ENCODE measurements at places on chromosomes 13 and 19.

DNA sequence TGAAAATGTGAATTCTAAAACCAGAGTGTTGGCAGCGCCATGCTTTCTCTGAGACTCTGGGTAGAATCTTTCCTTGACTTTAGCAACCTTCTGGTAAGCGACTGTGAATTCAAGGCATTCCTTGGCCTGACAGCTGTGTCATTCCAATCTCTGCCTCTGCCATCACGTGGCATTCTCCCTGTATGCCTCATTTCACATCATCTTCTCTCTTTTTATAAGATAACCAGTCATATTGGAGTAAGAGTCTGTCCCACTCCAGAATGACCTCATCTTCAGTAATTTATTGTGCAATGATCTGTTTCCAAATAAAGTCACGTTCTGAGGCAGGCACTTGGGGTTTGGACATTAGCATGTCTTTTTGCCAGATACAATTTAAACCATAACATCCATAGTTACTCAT lies 103.4 kb upstream of the POSTN start:
- DNase-seq: no peak

- DNase-seq: peak; percentile 96
Measured at GRCh38 chr19:50476224-50476906, at the start of the genes EMC10 and GARIN5A. EMC10 (plus strand) TSS chr19:50476507; CDS start chr19:50476545, 38 bp downstream. GARIN5A (minus strand) TSS chr19:50476848; CDS start chr19:50476388, 460 bp downstream.

DNA sequence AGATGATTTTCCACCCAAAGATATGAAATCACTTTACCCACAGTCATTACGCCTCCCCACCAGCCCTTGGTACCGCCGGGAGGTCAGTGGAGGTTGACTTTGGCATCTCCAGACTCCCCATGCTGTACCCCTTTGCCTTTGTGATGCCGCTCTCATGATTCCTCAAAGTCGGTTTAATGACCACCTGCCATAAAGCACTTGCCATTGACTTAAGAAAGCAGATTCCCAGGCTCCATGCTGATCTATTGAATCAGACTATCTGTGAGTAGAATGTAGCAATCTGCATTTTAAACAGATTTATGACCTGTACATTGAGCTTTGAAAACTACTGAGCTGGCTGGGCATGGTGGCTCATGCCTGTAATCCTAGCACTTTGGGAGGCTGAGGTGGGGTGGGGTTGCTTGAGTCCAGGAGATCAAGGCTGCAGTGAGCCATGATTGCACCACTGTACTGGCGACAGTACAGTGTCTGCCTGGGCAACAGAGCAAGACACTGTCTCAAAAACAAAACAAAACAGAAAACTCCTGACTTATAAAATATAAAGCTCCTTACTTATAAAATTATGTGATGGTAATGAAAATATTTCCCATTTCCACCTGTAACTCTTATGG lies 235.2 kb downstream of the KLF5 start:
- DNase-seq: no peak

- DNase-seq: no peak
Measured at GRCh38 chr19:45146251-45146650, 14.5 kb downstream of the NKPD1 start.

GRCh38 chr19:45164577-45165335 lies 4.0 kb upstream of the NKPD1 start:
- DNase-seq: peak; percentile 82

- DNase-seq: no peak
Measured at GRCh38 chr13:92317066-92317465, 909.5 kb upstream of the GPC6 start.

GRCh38 chr19:40466219-40466984 lies 399 bp upstream of the SPTBN4 start:
- DNase-seq: no peak

DNA sequence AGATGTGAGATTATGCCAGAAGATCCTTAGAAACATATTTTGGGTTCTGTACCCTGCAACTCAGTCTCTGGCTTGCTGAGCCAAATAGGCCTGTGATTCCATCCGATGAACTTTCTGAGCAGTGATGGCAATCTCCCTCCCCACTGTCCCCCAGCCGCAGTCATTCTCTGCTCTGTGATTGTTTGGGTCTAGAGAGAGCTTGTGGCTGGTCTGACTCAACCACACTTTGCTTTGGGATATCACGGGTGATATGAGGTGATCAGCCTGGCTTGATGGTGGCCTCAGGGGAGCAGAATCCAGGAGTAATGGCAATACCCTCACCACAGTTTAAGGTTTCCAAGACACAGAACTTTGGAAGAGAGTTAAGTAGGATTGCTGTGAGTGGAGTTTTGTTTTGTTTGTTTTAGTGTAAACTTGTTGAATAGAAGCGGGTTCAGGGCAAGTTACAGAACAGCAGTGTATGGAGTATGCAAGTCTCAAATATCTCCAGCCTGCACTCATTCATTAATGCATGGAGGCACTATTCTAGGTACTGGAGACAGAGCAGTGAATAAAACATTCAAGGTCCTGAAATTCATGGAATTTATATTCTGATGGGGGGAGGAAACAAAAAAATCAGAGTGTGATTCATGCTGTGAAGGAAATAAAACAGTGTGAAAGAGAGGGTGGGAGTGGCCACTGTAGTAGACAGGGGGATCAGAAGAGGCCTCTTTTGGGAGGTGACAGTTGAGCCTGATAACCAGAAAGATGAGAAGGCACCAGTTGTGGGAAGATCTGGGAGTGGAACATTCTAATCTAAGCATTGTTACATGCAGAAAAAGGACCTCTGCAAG lies 5.3 kb downstream of the SAMD4B start:
- DNase-seq: no peak

GRCh38 chr13:53038993-53039392 lies 10.4 kb downstream of the OLFM4 start:
- no peak for DNase-seq

- no peak for DNase-seq
Measured at GRCh38 chr13:31380715-31381114, 180.9 kb downstream of the B3GLCT start.

DNA sequence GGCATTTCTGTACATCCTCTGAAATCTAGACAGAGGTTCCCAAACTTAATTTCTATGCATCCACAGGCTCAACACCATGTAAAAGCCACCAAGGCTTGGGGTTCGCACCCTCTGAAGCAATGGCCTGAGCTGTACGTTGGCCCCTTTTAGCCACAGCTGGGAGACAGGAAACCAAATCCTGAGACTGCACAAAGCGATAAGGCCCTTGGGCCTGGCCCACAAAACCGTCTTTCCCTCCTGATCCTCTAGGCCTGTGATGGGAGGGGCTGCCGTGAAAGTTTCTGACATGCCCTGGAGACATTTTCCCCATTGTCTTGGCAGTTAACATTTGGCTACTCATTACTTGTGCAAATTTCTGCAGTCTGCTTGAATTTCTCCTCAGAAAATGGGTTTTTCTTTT lies 766.4 kb downstream of the GPC5 start:
- DNase-seq: no peak
